Urothelium cell line (cell line): ENCODE measurements at places on chromosomes 3 and 15.
A peak's percentile ranks its signal among the peaks of the same experiment; 100 is the strongest.

GRCh38 chr3:74393426-74393825 lies 221.0 kb downstream of the CNTN3 start:
- DNase-seq, result no peak

DNA sequence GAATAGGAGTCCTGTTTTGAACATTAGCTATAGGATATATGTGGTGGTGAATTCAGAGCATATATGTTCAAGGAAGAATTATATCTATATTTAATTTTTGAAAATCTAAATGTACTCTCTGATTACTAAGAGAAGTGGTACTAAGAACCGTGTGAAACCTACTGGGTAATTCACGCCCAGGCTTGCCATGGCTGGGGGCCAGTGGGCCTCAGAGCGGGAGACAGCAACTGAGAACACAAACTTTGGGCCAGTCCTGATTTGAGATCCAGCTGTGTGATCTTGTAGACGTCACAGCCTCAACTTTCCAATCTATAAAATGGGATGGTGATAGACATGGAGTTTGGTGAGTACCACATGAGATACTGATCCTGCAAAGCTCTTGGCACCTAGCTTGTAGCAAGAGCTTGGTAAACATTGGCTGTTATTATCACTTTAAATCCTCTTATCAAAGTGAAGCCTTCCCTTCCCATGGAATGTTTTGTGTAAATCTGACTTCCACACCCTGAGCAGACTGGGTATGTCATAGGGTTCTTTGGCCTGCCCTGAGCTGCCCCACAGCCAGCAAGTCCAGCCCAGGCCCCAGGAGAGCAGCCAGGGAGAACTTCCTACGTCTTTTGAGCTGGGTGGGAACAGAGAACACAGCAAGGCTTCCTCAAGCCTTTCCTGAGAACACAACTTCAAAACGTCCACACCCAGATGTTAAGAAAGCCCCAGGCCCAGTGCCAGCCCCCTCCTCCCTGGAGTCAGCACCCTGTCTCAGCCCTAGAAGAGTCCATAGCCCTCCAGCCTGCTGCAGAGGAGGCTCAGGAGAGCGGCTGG lies 8.2 kb upstream of the PAQR5 start:
- DNase-seq, result no peak

DNA sequence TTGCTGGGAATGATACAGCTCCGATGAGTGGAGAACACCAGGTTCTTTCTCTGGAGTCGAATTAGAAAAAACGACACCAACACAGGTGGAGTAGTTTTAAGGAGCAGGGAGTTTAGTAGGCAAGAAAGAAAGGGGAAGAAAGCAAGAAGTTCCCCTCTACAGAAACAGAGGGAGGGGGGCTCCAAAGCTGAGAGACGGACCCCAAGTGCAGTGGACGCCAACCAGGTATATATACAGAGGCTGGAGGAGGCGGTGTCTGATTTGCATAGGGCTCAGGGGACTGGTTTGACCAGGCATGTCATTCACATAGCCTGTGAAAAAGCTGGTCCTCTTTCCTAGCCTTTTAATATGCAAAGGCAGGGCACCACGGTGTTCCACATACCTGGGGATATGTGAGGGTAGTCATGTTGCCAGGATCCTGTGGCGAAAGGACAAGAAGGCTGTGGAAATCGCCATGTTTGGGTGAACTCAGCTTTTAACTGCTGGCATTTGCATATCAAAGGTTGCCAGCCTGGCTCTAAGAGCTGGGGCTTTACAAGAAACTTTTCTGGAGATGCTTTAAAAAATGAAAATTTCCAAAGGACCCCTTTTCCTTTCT lies 887.4 kb upstream of the EPHA6 start:
- no peak for DNase-seq

- DNase-seq, result peak; percentile 64
Observed at GRCh38 chr15:31489801-31490646, 163.4 kb downstream of the KLF13 start.

- no peak for DNase-seq
Observed at GRCh38 chr3:47347217-47347801, 33.5 kb upstream of the PTPN23 start.

DNA sequence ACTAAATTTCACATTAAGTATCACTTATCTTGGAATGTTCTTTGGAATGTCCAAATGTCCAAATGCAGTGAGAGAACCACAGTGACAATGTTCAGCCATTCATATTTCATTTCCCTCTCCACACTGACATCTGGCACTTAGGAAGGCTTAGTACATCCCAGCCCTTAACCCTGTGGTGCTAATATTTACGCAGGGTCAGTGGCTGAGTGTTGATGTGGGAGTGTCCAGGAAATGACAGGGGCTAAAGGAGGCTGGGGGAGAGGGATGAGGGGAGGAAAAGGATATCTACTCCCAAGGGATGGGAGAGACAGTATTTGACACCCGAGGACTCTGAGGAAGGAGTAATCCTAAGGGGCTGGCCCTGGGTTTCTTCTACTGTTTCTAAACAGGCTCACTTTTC lies 14.1 kb upstream of the CCR4 start:
- no peak for DNase-seq

- DNase-seq, result no peak
Observed at GRCh38 chr15:69826819-69827175, 270.9 kb downstream of the TLE3 start.

GRCh38 chr3:171758109-171758508 lies 52.2 kb downstream of the PLD1 start:
- DNase-seq, result no peak

GRCh38 chr3:151371526-151371925 lies 13.0 kb downstream of the P2RY12 start:
- no peak for DNase-seq

- DNase-seq, result no peak
Observed at GRCh38 chr3:65953881-65954733, 84.6 kb downstream of the MAGI1 start.

DNA sequence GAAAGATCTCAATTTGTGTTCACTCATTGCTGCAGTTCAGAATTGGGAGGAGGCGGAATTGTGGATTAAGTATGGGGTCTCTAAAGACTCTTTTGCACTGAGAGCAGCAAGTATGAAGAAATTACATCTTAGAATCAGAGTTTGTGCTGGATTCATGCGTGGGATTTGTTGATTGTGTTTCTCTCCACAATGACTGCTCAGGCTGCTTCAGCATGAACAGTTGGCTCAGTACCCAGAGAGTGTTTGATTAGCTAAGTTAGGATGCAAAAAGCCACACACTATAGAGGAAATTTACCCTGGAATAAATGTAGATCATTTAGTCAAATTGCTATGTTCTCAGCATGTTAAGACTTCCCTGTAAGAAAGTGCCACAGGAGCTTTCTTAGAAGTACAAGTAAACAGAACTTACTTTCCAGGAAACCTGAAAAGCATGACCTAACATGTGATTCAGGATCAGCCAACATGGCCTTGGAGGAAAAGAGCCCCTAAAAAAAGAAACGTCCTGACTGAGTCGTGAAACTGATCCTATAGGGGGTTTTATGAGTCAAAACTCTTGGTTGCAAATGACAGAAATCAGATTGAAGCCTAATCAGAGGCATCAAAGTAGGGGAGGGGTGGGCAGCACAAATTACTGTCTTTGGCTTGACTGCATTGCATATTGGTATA lies 32.6 kb downstream of the HHLA2 start:
- DNase-seq, result no peak
